COR-L47 (cell line): ENCODE measurements at places on chromosomes 3 and 15.

GRCh38 chr3:30098243-30098642 is 508.2 kb upstream of the TGFBR2 start:
- DNase-seq = no peak

DNA sequence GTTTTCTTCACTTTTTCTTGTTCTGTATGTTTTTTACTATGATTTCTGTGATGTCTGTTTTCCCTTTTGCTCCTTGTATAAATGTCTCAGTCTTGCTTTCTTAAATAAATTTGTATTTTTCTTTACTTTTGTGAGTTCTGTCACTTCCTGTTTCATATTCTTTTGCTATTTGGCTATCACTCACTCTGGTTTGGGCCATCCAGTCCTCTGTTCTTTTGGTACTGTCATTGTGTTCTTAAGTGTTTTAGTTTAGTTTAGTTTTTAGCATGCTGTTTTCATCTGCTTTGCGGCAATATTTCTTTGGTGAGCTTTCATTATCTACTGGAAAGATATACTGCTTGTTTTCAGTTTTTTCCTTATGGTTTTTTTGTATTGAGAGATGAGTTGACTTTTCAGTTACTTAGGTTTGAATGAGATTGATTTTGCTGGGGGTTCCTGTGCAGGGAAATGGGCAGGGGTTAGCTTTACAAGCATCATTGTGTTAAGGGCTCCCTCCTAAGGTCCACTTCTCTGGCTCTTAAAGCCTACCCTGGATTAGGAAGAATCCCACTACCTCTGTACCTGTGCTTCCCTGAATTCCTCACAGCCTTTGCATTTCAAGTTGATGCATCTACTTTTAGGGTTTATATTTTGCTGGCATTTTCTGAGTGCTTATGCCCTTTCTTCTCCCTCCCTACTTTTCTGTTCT is 35.1 kb downstream of the PDCD6IP start:
- no peak for DNase-seq

- DNase-seq = no peak
Measured at GRCh38 chr3:11172096-11172690, 17.9 kb downstream of the HRH1 start.

DNA sequence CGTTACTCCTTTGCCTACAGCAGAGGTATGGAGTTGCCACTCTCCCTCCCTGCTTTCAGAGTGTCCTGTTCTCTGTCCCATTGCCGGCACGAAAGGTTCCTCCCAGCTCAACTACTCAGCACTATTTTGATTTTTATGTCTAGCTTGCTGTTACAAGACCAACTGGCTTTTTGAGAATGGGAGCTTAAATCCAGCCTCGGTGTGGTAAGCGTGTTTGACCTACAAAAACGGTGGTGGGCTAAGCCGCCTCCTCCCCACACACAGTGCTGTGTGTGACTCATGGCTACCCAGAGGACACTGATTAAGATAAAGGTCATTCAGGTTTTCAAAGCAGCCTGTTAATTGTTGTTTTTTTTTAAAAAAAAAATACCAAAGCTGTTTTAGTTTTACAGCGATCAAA is 64.5 kb downstream of the LRTM1 start:
- no peak for DNase-seq

GRCh38 chr3:153749070-153749610 is 372.1 kb upstream of the ARHGEF26 start:
- no peak for DNase-seq

- DNase-seq = no peak
Measured at GRCh38 chr3:132513057-132513456, 84.0 kb upstream of the ACKR4 start.

- no peak for DNase-seq
Measured at GRCh38 chr3:39404943-39405686, 1.4 kb upstream of the RPSA start.

- no peak for DNase-seq
Measured at GRCh38 chr3:23004971-23005370, 198.2 kb upstream of the UBE2E2 start.

DNA sequence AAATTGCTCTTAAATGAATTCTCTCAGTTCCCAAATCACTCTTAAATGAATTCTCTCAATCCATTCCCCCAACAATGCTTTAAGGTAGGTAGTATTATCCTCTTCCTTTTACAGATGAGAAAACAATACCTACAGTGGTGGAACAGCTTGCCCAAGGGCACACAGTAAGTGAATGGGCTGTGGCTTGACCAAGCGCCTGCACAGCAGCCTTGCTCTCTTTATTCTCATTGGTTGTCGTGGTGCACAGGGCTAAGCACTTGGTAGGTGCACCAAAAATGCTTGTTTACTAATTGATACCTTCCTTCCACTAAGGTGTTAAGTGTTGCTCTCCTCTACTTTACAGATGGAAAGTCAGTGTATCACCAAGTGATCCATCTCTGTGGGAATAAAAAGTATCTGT is 43.3 kb downstream of the FAM43A start:
- DNase-seq = no peak

GRCh38 chr3:134038716-134039115 is 9.0 kb upstream of the SLCO2A1 start:
- DNase-seq = no peak

GRCh38 chr15:65956307-65956706 is 87.0 kb downstream of the RAB11A start:
- no peak for DNase-seq

DNA sequence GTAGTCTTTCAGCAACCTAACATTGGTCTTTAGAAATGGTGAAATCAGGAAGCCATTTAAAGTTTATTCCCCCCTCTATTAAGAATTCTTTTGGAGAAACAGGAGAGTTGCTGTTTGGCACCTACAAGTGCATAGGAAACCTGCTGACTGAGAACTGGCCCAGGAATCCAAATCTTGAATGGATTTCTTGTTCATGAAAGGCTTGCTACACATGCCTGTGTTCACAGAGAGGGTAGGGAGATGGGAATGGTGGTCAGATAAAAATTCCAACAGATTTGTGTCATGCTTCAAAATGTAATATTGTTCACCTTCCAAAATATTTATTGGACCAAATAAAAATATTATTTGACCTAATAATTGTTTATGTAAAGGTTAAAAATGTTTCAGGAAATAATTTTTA is 24.2 kb upstream of the ZPLD1 start:
- DNase-seq = no peak

- no peak for DNase-seq
Measured at GRCh38 chr3:71088019-71088708, 495.4 kb downstream of the FOXP1 start.

DNA sequence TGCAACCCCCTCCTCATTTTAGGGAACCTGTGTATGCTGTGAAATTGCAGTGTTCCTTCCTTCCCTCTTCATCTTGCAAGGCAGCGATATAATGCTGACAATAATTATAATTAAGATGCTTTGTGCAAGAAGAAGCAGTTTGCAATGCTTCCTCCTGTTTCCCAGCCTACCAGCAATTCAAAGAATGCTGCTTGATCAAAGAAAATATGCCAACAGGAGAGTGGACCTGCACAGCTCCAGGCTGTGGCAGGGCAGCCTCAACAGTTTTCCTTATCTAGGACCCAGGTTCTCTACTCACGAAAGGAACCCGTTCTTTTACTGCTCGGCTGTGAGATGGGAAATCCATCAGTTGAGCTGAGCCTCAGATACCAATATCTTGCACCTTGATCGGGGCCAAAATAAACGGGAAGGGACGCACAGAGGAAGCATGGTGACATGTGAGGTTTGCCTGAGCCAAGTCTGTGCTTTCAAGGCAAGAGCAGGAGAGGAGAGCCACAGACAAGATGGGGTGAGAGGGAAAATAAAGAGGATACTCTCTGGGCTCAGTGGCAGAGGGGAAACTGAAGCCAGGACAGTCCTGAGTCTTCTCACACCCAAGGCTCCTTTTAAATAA is 22.6 kb upstream of the LRTM1 start:
- DNase-seq = no peak

GRCh38 chr3:54800478-54800877 is 127.4 kb downstream of the LRTM1 start:
- no peak for DNase-seq

- DNase-seq = no peak
Measured at GRCh38 chr3:184660931-184661330, 50.9 kb downstream of the MAGEF1 start.

DNA sequence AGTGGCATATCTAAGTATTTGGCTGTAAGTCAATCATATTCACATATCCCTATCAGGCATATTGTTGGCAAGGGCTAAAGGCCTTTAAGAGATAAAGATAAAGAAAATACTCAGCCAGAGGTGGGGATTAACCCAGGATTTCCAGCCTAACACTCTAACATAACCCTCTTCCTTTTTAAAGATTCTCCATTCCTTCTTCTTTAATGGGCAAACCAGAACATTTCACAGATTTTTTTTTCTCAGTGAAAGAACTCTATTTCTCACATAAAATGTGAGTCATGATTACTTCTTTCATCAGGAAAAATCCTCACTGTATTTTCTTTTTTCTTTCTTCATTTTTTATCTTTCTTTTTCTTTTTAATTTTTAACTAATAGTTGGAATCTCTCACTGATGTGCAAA is 200.4 kb downstream of the NR1D2 start:
- DNase-seq = no peak

GRCh38 chr3:188490416-188490815 is 336.5 kb downstream of the LPP start:
- no peak for DNase-seq

DNA sequence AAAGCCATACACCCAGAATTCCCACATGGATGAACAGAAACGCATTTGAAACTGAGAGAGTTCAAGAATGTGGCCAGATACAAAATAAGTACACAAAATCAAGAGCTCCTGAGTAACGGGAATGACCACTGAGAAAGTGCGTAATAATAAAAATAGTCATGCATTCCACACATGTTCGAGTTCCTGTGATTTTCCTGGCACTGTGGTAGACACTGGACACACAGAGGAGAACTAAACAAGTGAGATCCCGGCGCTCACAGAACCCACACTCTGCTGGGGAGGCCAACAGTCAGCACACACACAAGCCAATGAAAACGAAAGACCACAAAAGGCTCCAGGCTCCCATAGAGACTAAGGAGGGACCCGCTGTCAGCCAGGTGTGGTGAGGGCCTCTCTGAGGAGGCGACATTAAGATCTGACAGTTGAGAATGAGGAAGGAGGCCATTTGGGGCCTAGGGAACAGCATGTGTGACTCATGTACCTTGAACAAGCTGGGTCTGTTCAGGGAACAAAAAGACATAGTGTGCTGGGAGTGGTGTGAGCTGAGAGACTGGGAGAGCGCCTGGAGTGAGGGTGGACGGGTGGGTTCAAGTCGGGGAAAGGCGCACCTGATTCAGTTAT is 5.1 kb downstream of the FAM107A start:
- DNase-seq = no peak

- no peak for DNase-seq
Measured at GRCh38 chr15:101568309-101568708, 78.8 kb upstream of the PCSK6 start.

GRCh38 chr15:79179108-79179561 is 88.6 kb upstream of the RASGRF1 start:
- no peak for DNase-seq

GRCh38 chr3:90128391-90128790 is 1021.0 kb downstream of the EPHA3 start:
- no peak for DNase-seq

DNA sequence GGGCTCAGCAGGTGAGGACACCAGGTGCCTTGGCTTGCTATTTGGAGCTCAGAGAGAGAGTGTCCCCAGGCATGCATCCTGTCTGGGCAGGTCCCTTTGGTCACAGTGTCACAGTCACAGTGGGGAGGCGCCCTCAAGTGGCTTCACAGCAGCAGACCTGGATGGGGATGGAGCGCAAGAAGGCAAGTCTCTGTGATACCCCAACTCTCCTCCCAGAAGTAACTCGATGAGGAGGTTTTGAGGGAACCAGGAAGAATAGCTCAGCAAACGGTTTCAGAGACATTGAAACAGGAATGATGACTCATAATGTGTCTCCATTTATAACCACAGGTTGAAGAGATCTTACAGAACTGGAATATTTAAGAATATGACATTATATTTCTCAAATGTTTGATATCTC is 66.5 kb upstream of the SH3GL3 start:
- no peak for DNase-seq

DNA sequence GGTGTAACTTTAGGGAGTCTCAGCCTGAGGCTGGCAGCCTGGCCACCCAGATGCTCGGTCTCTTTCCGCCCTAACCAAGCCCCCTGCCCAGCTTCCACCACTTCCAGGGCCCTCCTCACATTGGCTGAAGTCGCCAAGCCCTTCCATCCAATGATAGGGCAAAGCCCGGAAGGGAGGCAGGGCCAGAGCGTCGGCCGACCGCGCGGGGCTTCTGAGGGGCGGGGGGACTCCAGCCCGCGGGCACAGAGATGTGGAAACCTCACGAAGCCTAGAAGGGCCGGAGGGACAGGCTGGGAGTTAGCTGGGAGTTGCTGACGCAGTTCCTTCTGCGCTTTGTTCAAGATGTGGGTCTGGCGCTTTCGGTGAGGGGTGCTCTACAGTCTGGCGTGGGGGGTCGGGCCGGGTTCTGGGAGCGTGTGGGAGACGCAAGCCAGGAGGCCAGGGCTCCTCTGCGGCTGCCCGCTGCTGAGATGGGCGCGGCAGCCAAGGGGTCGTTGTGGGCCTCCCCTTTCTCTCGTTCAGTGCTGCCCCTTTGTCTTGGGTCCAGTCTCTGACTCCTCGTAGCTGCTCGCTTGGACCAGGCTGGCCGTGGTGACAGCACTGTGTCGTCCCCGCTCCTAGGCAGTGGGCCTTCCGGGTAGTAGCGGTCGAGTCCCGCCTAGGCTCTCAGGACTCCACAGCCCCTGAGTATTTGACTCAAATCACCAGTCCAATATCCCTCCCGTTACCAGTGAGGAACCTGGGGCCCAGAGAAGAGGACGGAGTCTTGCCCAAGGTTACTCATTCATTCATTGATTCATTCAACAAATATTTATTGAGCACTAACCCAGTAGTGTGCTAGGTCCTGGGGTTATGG is at the start of gene ZNF660:
ZNF660 (plus strand) TSS at position 319 of the 856 bp plus-strand sequence. CDS start 9,230 bp downstream, outside the sequence.
- peak; percentile 62 for DNase-seq

DNA sequence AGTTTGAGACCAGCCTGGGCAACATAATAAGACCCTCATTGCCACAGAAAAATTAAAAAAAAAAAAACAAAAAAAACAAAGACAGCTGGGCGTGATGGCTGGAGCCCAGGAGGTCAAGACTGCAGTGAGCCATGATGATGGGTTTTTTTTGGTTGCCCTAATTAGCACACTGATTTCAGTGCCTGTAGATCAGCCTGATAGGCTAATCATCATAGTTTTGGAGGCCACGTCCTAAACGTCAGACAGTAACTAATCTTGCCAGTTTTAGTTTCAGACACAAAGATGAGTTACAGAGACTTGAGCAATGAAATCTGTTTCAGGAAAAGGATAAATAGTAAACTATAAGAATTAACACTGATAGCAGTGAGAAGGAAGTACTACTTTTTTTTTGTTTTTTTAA is 55.4 kb downstream of the LRCH3 start:
- DNase-seq = no peak

DNA sequence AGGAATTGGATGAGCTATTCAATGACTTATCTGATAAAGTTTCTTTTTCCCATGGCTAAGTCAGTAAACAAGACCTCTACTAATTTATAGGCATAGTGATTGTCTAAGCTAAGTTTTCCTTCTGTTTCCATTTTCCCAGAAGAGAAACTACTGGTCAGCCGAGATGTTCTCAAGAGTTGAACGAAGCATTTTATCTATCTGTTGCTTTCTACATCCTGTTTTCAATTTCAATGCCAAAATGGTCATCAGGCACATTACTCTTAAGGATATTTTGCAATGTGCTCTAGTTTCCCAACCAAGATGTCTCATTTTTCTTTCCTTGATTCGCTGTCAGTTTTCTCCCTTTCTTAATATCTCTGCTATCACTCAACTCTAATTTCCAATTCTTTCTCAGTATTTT is 228.7 kb downstream of the MBNL1 start:
- no peak for DNase-seq
